ENCODE measurements at places on chromosomes 7 and 10. TPM values are rescaled to one million over a fixed set of nuclear protein-coding genes. Genes with fewer than 3 reads are reported as not detected.

Gene SLC4A2
- total RNA-seq, result 138 TPM

Gene ZNF804B
- total RNA-seq, result not detected

Gene LBX1
- not detected for total RNA-seq

Gene LIPK
- total RNA-seq, result not detected

Gene DPP6
- 4.7 TPM for total RNA-seq

Gene SUFU
- total RNA-seq, result 9.5 TPM

Gene TAS2R5
- total RNA-seq, result 0.92 TPM

Gene C10orf62
- 0.31 TPM for total RNA-seq

Gene SPDYE2B
- not detected for total RNA-seq

Gene LLCFC1
- not detected for total RNA-seq

Gene COG5
- total RNA-seq, result 21.8 TPM

Gene NPTX2
- 8.1 TPM for total RNA-seq

Gene GDF10
- total RNA-seq, result 0.20 TPM

Gene MKX
- total RNA-seq, result 0.31 TPM

Gene FLNC
- 12.5 TPM for total RNA-seq

Gene TACC2
- total RNA-seq, result 54.8 TPM

Gene PHYHIPL
- 0.44 TPM for total RNA-seq

Gene CHAT
- not detected for total RNA-seq

Gene RTKN2
- 14.5 TPM for total RNA-seq

Gene RSPH10B2
- total RNA-seq, result 0.39 TPM

Gene SPDYE8
- not detected for total RNA-seq

Data from H9 (cell line).